ENCODE measurements at places on chromosomes 16 and 17.

- DNase-seq = no peak
Measured at GRCh38 chr16:64351121-64351520, 770.7 kb downstream of the CDH11 start.

DNA sequence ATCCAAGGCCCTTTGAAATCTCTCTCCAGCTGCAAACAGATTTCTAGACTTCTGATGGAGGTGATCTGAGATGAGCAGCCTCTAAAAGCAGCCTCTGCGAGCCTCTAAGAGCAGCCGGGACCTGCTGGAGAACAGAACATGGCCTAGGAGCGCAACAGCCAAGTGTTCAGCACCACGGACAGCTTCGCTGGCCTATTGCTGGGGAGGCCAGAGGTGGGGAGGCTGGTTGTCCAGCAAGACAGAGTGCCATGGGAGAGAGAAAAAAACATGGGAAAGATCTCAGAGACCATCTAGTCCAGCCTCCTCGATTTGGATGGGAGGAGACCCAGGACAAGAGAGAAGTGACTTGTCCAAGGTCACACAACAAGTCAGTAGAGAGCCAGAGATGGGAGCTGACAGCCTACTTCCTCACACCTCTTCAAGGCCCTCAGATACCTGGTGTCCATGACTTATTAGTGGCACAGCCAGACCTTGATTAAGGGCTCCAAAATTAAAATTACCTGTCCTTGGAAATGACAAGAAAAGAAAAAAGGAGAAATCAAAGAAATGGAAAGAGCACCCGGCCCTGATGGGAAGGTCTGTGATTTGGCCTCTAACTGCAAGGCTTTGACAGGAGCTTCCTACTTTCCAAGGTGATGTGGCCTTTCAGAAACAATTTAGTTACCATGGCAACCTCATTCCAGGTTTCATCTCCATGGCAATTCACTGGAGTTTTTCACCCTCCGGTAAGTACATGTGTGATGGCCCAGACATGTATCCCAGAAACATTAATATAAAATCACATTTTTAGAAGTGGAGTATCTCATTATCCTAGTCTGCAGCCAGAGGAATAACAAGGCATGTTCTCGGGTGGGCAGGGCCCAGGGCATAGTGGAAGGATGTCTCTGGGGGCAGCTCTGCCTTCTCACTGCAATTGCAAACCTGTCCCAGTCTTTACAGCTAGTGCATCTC, 14.5 kb downstream of the RPRML start:
- no peak for DNase-seq

DNA sequence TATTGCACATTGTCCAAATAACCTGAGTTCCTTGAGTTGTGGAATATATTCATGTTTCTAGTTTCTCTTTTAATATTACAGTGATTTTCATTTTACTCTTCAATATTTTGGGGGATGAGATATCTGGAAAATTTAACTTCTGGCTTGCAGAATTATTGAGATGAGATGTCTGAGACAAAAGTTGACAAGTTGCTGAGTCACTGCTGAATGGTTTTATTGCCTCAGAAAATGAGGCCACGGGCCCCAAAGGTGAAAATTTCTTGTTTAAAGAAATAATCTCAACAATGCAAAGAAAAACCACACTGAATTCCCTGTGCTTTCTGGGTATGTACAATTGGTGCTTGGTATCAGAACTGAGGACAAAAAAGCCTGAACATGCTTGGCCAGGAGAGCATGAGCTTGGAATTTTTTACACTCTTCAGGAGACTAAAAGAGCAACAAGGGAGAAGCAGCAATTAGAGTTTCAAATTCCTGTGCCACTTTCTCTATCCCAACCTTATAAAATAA, 129.2 kb upstream of the TOM1L1 start:
- no peak for DNase-seq

DNA sequence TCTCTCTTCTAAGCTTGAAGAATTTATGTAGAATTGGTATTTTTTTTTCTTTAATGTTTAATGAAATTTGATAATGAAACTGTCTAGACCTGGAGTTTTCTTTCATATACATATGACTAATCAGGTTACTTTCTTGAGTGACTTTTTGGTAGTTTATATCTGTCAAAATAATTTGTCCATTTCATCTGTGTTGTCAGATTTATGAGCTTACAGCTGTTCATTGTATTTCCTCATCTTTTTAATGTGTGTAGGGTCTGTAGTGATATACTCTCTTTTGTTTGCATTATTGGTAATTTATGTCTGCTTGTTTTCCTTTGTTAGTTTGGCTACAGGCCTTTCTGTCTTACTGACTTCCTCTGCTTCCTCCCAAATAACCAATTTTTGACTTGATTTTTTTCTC, 55.7 kb downstream of the TAOK1 start:
- DNase-seq = no peak

DNA sequence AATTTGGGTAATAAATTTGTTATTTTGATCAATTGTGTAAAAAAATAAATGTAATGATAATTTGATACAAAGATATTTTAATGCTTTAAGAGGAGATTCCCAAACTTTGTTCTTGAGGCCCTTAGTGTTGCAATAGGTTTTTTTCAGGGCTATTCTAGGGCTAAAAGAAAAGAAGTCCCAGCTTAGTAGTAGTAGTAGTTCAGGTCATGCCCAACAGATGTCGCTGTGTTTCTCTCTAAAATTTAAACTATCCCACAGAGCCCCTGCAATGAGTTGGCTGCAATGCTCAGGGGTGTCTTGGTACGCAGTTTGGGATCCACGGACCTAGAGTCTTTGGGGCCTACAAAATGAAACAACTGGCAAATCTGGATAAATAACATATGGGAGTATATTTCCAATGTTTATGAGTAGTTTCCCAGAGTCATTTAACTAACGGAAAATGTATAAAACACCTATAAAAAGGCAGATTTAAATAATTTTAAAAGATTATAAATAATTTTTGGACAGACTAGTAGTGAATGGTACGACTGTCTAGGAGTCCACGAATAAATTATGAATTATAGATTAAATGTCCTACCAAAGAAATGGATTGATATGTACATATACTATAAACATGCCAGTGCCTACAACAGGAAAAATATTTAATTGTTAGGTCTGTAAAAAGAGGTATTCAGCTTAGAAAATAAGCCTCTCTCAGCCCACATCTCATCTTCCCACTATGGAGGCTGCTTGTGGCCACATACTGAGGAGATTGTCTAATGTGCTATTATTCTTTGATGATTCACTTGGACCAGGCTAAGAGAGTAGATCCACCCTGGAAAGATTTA, 228.5 kb upstream of the PMFBP1 start:
- peak; percentile 65 for DNase-seq

DNA sequence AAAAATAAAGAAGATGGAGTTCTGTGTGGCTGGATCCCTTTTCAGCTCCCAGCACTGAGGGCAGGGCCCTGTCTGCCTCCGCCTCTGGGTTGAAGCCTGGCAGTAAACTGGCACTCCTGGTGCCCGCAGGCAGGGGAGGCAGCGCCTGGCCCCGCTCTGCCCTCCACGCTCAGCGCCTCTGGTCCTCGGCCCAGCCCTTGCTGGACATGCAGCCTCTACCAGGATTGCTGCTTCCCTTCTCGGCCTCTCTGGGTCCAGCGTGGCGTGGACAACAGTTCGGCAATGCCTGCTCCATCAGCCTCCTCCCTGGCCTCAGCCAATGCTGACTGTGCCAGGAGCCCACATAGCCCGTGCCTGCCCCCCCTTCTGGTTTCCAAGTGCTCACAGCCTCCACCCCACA, 84.4 kb upstream of the CHMP6 start:
- no peak for DNase-seq

- peak; percentile 13 for DNase-seq
Measured at GRCh38 chr16:14050291-14051027, 20.7 kb upstream of the MRTFB start.

- DNase-seq = no peak
Measured at GRCh38 chr16:85285681-85286065, 173.4 kb upstream of the CIBAR2 start.

DNA sequence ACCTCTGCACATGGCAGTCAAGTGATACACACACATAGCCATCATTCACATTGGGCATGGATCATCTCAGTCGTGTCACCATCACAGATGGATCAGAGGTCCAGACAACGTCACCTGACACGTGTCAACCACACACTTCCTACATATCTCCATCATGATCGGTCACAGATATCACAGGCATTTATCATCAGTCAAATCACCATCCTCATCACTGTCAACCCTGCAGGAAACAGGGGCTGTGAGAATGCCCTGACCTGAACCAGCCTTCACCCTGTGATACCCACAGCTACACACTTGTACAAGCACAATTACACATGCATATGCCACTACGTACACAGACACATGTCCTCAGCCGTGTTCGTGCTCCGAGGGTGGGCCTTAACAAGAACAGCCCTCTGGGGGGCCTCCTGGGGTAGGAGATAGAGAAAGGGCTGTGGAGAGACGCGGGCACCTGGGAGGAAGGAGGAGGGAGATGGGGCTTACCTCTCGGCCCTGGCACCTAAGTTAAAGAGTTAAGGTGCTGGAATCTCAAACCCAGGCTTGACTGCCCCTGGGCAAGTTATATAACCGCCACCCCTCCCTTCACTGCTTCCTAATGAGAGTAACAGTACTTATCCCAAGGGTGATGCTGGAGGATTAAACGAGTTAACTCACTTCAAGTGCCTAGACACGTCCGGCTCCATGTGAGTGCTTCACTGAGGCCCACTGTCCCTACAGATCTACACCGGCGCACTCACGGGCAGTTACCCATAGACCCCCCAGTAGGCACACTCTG, 1.1 kb downstream of the SLC12A4 start:
- DNase-seq = peak; percentile 45

DNA sequence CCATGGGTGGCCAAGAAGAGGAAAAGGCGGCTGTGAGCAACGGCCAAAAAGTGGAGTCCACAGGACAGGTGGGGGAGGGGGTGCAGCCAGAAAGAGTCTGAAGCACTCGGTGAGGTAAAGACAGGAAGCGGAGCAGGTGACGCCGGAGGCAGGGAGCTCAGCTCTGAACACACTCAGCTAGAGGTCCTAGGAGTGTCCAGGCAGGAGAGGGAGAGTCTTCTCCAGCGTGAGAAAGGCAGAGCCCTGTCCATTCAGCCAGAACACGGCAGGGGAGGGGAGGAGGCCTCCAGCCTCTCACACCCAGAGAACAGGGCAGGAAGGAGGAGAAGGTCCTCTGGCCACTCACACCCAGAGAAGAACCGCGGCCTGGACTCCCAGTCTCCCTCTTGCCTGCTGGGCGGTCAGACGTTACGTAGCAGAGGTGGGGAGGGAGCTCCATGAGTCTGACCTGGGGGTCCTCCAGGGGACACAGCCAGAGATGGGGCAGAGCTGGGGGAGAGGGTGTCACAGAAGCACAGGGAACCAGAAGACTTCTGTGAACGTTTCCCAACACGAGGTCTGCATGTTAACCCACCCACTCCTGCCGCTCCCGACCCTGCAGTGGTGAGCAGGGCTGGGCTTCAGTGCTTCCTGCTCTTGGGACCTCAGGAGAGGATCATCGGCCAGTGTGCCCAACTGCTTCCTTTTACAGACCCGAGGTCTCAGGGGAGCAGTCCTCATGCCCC, 89.2 kb downstream of the ABR start:
- no peak for DNase-seq

DNA sequence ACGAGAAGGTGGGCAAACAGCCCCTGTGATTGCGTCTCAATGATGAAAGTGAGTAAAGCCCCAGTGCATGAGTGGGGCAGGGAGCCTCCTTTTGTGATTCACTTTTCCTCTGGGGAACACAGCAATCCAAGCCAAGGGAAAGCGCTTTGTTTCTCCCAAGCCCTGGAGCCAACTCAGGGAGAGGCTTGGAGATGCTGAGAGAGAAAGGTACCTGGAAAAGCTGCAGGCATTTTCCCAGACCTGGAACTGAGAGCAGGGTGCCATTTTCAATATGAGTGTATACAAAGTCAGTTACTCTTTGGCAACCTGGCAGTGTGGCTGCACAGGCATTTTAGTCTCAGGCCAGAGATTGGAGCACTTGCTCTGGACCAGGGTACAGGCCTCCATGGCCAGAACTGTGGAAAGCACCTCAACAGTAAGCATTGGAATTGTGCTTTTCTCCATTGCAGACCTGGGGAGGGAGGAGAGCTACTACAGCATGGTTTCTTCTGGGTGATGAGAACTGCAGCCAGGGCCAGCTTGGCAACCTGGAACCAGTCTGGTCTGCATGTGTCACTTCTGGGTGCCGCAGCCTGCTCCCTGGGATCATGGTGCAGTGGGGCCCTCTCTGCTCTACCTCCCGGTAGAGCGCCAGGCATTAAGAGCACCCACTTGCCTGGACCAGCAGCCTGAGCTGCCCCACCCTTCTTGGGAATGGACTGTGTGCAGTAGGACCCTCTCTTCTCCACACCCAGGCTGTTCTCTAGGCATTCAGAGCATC, 89.0 kb upstream of the CDH5 start:
- DNase-seq = no peak

DNA sequence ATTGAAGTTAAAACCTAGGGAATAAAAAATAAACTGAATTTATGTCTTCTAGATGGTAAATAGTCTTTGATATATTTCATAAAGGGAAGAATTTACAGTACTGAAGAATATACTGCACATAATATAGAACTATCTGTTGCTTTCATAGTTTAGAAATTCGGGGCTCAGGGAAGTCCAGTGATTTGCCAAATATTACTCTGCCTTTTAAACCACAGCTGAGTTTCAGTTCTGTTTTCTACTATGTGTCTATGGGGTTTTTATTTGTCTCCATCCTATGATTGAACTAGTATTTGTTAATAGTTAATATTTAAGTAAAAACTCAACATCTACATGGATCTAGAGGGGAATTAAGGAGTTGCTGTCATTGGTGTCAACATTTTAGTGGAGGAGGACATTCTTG, 715.0 kb upstream of the CDH8 start:
- DNase-seq = no peak

DNA sequence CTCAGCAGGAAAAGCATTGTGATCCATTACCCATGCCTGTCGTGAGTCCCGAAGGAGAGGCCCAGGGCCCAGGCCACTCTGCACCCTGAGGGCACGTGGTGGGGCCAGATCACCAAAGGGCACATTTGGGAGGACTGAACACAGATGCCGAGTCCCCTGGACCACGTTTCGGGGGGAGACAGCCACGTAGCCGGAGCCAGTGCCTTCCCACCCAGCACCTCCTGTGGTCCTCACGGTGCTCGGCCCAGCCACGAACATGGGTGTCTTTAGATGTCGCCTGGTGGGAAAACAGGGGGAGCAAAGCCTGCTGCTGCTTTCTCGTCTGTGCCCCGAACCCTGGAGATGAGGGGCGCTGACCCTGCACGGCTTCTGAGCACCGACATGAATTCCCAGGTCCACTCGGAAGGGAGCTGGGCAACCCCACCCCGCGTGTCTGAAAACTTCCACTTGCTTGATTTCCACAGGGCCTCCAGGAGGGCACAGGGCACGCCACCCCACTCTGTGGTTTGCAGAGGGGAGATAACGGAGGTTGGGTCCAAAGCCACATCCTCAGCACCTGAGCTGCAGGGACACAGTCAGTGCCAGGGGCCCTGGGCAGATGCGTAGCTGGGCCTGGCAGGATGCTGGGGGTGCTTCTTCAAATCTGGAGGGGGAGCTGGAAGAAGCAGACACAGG, 14.4 kb downstream of the CBFA2T3 start:
- no peak for DNase-seq

Measured in EL (cell line).